GM04504 (cell line): ENCODE measurements at places on chromosomes 3 and 15.

GRCh38 chr3:42886294-42886822, 10.7 kb upstream of the CYP8B1 start:
- no peak for DNase-seq

- DNase-seq: no peak
Measured at GRCh38 chr15:53328341-53328740, 431.1 kb downstream of the WDR72 start.

DNA sequence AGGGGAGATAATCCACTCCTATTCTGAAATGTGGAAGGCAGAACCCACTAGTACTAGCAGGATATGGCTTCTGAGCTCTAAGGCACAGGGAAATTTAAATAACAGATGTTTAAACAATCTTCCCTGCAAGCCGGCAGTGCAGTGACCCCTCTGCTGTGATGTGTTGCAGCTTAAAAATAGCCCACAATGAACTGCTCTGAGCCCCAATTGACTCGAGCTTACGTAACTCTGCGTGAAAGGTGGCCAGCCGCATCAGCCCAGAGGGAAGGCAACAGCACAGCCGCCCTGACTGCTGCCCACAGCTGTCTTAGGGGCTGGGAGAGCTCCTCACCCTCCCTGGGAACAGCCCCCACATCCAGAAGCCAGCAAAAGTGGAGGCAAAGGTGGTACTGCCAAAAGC, 12.5 kb upstream of the CAMKV start:
- DNase-seq: no peak

DNA sequence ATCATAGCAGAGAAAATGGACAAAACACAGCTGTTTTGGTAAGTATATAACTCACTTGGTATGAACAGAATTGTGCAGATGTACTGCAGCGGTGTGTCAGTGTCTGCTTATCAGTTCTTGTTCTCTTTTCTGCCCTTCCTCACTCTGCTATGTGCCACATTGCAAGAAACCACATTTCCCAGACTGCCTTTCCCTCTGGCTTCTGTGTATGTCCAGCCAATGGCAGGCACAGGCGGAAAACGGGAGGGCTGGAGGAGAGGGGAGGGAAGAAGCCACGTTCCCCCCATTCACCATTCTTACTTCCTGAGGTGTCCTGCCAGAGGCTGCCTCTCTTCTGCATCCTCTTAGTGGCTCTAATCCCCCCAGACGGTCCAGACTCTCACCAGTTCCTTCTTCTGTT, 15.4 kb downstream of the HHLA2 start:
- DNase-seq: no peak

DNA sequence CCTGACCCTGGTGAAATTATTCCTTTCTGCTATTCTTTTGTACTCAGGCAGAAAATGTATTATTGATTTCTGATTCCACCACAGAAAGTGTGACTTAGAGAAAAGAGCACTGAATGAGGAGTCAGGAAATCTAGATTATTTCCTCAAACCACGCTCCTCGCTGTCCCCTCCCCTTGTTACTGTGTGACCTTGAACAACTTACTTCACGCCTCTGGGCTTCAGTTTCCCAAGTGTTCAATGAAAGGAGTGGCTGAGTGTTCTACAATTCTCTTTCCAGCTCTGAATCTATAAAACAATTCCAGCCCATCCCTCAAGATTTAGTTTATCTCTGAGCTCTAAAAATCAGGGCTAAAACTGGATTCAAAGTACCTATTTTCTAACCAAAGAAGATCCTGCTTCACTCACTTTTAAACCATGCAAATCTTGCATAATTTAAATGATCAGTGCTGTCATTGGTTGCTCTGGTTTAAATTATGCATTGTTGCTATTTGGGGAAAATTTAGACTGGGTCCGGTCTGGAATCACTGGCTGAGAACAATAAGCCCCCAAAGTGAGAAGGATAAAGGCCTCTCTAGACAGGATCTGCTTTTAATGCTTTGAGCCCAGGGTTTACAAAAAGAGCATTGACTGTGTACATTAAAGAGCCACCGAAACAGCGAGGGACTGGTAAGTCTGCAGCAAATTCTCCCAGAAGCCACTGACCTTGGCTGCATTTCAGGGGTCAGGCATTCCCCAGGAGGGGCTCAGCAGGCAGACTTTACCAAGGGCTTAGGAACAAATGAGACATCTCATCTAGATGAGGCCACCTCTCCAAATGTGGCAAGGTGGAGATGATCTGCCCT, 3.2 kb downstream of the TNIK start:
- DNase-seq: no peak

GRCh38 chr3:45507820-45508317, 86.7 kb upstream of the LIMD1 start:
- DNase-seq: no peak

DNA sequence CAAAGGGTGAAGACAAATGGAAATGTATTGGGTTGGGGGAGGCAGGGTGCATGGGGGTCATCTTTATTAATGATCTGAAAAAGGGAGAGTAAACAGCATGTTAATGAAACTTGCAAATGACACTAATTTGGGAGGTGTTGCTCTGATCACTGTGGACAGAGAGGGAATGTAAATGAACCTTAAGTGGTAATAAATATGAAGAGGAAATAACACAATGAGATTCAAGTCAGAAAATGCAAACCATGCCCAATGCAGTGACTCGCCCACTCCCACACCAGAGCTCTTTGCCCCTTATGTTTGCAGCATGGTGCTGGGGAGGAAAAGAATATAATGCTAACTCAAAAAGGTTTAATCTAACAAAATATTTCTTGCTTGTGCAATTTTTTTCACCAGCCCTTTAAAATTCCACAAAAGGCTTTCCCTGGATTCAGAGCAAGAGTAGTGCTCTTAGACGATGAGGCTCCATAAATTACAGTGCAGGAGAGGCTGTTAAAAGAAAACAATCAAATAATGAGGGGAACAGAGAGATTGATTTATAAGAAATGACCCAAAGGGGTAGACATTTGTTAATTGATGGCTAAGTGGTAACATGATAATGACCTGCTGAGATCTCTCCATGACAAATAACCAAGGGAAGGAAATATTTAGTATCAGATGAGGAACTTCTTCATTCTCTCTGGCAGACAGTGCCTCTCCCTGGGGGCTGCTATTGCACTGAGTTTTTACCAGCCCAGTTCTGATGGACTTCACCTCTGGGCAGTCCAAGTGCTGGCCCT, 210.0 kb upstream of the PPP2R3A start:
- no peak for DNase-seq

GRCh38 chr15:50418041-50418583, 6.1 kb upstream of the USP8 start:
- DNase-seq: no peak

GRCh38 chr15:77839456-77839855, 206.7 kb upstream of the LINGO1 start:
- DNase-seq: no peak

DNA sequence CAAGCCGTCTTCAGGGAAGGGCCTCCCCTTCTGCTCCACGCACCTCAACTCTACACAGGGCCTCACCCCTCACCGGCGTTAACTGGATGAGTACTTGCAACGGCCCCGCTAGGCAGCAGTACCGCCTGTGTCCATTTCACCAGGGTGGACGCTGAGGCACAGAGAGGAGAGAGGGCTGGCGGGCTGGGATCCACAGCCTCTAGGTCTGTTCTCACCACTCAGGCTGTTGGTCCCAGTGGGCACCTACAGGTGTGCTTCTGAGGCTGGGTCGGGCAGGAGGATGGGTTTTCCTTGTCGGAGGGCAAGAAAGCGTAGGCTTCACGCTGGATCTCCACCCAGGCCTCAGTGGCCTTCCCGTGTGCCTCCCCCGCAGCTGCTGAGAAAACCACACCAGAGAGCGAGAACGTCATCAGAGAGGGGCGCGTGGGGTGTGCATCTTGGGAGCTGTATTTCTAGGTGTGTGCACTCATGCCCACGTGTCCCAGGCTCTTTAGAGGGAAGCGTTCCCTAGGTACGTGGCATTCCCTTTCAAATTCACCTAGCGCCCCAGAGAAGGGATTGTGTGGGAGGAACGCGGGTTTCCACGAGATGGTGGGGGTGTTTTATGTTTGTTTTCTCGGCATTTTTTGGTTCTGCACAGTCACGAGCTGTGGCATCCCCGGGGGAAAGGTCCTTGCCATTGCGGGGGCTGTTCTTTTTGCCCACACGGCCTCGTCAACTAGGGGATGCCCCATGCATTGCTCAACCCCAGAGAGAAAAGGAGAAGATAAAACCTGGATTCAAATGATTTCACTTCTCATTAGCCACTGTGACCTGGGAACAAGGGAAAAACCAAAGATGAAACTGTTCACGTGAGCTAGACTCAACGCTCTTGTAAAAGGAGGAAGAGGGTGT, 67.7 kb downstream of the MGLL start:
- DNase-seq: no peak

GRCh38 chr15:26070095-26070532, 207.0 kb upstream of the ATP10A start:
- no peak for DNase-seq

DNA sequence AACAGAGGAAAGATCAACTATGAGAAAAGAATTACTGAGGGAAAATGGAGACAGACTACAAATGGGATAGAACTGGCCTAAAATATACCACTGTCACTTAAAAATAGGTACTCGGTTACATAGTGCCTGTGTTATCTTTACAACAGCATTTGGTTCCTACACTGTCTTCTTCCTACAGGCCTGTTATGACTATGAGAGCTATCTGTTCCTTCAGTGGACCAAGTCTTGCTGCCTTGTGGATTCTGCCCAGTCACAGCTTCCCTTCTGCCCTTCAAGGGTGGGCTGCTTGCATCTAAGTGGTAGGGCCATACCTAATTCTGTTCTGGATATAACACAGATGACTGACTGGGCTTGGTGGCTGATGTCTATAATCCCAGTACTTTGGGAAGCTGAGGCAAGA, 13.8 kb upstream of the ARHGEF3 start:
- no peak for DNase-seq

DNA sequence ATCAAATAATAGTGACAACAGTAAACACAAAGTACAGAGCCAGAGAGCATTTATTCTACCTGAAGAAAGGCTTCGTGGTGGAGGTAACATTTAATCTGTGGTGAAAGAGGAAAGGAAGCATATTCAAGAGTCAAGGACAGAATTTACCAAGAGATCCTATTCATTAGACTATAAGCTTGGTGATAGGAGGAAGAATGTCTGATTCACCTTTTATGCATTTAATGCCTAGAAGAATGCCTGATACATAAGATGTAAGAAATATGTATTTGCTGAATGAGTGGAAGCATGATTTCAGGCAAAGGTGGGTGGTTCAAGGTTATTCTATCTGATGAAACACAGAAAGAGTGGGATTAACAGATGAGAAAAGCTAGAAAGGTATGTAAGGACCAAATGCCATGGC, 119.8 kb downstream of the SERPINI1 start:
- DNase-seq: no peak

DNA sequence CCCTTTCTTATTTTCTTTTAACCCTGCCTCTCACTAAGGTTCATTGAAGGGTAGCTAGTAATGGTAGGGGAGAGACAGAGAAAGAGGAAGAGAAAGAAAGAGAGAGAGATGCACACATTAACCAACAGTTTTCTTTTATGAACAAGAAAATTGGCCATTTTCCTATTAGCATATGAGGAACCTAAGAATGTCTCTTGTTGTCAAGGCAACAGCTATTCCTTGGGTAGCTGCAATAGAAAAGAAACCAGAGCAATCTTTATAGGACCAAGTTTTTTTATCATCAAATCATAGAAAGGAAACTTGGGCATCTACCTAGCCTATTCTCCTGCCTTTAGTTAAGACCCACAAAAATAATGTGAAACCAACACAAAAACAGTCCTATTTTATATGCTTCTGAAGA, 15.0 kb upstream of the CCDC39 start:
- DNase-seq: no peak

- no peak for DNase-seq
Measured at GRCh38 chr15:91465086-91465485, 365.0 kb downstream of the SV2B start.
